Thoracic aorta (tissue), 2 donors: ENCODE measurements at places on chromosomes 4 and X. TPM values are rescaled to one million over a fixed set of nuclear protein-coding genes. Genes with fewer than 3 reads are reported as not detected.

DNA sequence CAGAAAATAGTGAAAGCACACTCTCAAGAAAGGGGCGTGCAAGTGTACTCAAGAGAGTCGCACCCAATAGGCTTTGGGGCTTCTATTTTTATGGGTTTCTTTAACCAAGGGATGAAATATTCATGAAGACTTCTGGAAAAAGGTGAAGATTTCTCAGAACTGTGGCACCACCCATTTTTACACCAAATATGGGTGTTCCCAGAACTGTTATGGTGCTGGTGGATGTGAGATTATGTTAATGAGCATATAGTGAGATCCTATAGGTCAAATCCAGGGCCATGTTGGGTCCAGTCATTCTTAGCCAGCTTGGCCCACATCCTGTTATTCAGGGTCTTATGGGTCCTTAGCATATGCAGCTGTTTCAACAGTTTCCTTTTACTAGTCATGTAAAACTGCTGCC lies 61.0 kb upstream of the SMIM10 start:
- DNase-seq = no peak

DNA sequence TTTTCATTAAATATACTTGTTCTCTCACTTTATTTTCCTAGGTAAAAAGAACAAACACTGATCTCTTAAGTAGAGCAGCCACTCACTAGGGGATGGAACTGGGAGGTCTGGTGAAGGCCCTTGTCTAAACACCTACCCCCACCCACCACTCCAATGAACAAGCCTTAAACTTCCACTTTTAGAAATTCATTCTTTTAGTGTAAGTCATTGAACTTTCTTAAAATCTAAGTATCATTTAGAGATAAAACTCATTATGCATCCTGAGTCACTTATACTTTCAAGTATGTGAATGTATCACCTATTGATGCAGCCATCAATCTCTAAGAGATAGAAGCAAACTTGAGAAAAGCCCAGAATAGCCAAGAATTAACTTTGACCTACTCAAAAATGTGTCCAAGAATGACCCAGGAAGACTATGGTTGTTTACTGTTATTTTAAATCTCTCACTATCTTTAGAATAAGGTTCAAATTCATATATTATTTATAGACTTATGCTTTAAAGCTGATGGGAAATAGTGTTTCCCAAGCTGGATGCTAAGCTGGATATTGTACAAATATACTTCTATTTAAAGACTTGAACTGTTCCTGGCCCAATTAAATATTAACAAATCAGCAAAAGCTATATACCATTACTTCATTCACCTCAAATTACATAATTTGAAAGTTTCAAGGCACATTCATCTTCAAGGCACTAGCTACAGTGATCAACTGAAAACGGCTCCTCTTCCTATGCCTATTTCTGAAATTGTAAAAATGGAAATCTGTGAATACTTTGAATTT lies 49.5 kb downstream of the CAMK2D start:
- no peak for DNase-seq

DNA sequence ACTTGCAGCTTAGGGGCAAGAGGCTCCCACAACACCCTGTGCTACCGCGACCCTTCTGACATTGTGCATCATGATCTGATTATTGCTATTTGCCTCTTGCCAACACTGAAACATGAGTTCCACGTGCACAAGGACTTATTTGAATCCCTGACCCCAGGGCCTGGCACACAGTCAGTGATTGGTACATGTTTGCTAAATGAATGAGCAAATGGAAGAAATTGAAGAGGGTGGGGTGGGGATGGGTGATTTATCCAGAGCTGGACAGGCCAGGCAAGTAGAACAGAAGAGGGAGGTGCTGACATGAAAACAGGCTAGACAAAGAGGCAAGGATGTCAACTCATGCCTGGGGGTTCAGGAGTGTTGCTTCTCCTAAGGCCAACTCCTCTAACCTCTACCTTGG lies 24.9 kb upstream of the RPL39 start:
- DNase-seq = no peak

GRCh38 chr4:152102436-152103000 lies 341.7 kb upstream of the GATB start:
- DNase-seq = no peak

The RPS6KA6 gene
- 8.5 TPM for total RNA-seq

The PGRMC2 gene
- 70.1 TPM for total RNA-seq

The DLG3 gene
- total RNA-seq = 17.3 TPM
